ENCODE measurements at places on chromosomes 7 and 10. TPM values are rescaled to one million over a fixed set of nuclear protein-coding genes. Genes with fewer than 3 reads are reported as not detected.
A peak's percentile ranks its signal among the peaks of the same experiment; 100 is the strongest.

GRCh38 chr10:21203473-21204107 is 306.5 kb upstream of the NEBL start:
- no peaks in the 10 kb centered on the region for H3K27me3 ChIP-seq
- DNase-seq, result no peak
- H3K4me1 ChIP-seq, result no peaks in the 10 kb centered on the region
- no peak overlapping the region for H3K27ac ChIP-seq
- no peak overlapping the region for H3K4me3 ChIP-seq

GRCh38 chr7:116259871-116260440 is 49.6 kb downstream of the TES start:
- no peak overlapping the region for H3K27ac ChIP-seq
- H3K4me1 ChIP-seq, result no peaks in the 10 kb centered on the region
- no peaks in the 10 kb centered on the region for H3K36me3 ChIP-seq

DNA sequence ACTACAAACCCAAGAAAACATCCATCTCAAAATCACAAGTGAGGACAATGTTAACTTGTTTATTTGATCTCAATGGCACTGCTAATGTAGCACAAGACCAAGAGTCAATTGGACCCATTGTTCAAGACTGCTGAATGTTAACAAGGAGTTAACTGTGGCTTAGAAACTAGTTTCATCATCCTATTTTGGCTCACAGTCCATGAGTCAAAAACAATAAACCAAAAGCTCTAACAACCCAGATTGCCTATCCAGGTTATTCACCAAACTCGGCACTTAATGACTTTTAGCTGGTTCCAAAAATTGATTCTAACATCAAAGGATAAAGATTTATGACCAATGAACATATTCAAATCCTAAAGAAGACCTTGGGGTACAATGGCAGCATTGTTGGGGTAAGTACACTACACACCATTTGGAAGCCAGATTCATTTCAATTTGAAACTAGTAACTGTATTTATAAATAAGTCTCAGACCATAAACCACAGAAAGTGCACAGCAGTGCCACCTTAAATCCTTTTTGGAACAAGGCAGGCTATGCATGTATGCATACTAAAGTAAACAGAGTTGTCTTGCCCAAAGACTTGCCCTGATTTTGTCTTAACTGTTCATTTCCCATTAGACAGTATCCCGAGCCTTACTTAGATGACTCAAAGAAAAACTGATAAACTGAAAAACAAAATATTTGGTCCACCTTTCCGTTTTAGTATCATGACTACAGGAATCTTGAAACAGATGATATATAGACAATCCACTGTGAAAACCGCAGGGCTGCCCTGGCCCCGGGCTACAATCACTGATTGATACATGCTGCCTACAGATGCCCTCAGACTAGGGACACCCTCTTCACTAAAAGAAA is 84.5 kb downstream of the SRPK2 start:
- no peaks in the 10 kb centered on the region for H3K27me3 ChIP-seq
- peaks cover 2% of the 10 kb centered on the region for H3K4me1 ChIP-seq
- peak overlapping the region; percentile 3 for H3K4me3 ChIP-seq
- no peak for DNase-seq
- no peaks in the 10 kb centered on the region for H3K36me3 ChIP-seq

GRCh38 chr10:90968328-90969081 is 47.6 kb upstream of the ANKRD1 start:
- H3K27ac ChIP-seq, result no peak overlapping the region
- no peak for DNase-seq
- H3K4me3 ChIP-seq, result no peak overlapping the region
- no peaks in the 10 kb centered on the region for H3K4me1 ChIP-seq
- no peaks in the 10 kb centered on the region for H3K36me3 ChIP-seq

DNA sequence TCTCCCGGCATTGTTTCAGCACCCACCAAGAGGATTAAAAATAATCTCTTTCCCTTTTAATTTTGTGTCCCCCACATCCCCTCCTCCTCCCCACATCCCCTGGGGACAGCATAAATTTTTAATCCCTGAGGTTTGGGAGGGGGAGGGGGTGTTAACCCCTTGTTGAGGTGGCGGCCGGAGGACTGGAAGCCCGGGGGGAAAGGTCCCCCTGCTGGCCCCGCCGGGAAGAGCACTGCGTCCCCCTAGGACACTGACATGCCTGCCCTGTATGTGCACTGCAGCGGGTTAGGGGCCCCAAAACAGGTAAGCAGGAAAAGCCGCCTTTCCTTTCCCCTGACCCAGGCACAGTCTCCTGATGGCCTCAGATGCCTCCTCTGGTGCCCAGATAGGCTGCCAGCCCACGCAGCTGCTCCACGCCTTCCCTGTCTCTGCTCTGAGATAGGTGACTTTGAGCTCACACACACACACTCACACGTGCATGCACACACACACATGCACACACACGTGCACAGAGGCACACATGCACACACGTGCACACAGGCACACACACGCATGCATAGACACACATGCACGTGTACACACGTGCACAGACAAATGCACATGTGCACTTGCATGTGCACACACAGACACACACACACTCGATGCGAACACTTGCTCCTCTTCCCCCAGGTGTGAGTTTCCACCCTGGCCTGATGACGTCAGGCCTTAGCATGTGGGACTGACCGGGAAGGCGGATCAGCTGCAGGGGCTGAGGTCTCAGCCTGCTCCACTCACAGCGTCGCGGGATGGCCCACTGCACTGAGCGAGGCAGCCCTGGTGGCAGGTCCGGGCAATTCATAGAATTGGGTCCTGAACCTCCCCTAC is 12.3 kb downstream of the CNPY1 start:
- H3K27ac ChIP-seq, result no peak overlapping the region
- no peaks in the 10 kb centered on the region for H3K36me3 ChIP-seq
- H3K27me3 ChIP-seq, result no peaks in the 10 kb centered on the region
- peaks cover 5% of the 10 kb centered on the region for H3K4me1 ChIP-seq

DNA sequence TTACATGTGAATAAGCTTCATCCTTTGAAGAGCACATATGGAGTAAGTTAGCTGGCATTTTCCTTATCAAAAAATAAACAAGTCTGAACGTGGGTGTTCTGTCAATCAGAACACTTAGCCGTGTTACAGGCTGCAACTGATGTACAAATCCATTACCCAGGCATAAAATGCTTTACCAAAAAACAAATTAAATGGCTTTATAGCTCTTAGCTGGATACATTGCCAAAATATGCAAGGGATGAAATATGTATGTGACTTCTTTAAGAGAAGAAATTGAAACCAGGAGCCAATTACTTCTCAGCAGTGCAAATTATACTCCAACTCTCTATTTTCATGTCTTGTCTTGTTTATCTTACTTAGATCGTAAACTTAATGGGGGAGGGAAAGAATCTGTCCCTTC is 214.8 kb downstream of the DGKB start:
- no peak overlapping the region for H3K4me3 ChIP-seq
- H3K27me3 ChIP-seq, result no peaks in the 10 kb centered on the region
- H3K4me1 ChIP-seq, result no peaks in the 10 kb centered on the region
- H3K27ac ChIP-seq, result no peak overlapping the region
- no peaks in the 10 kb centered on the region for H3K36me3 ChIP-seq

DNA sequence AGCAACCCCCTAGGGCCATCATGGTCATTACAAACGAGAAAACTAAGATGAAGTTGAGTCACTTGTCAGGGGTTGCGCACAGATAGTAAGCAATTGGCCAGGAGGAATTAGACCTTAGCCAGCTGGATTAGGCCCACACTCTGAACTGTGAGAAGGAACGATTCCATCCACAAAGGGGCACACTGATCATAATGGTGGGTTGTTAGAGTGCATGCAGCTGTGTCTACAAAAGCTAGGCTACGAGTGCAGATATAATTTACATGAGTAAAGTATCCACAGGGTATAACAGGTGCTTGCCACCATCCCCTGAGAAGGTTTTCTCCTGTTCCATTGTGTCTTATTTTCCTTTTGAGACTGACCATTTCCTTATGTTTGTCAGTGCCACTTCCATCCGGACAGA is 16.6 kb upstream of the FAM170B start:
- DNase-seq, result no peak
- no peaks in the 10 kb centered on the region for H3K4me1 ChIP-seq
- no peaks in the 10 kb centered on the region for H3K36me3 ChIP-seq
- no peak overlapping the region for H3K4me3 ChIP-seq

DNA sequence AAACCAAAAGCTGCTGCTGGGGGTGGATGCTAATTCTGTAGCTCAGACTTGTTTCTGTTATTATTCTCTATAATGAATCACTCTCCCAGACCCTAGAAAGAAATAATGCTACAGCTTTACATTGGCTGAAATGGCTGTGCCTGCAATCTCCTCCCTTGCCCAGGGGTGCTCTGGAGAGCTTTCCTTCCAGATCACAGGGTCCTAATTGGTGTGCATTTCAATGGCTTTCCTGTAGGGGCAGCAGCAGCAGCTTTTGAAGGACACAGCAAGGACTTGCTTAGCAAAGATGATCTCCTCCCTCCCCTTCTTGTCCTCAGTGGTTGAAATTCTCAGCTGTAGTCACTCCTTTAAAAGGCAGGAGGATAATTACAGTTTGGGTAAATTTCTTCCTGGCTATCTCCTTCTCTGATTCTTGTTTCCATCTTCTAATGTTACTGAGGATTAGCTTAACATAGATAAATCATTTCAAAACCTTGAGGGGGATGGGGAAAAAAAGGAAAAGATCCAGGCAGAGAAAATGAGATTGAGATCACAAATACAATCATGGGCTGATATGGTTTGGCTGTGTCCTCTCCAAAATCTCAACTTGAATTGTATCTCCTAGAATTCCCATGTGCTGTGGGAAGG is 120.2 kb upstream of the CTTNBP2 start:
- H3K27ac ChIP-seq, result no peak overlapping the region
- no peak for DNase-seq
- no peaks in the 10 kb centered on the region for H3K4me1 ChIP-seq
- H3K27me3 ChIP-seq, result no peaks in the 10 kb centered on the region
- H3K4me3 ChIP-seq, result no peak overlapping the region

CAMK1D gene
- polyA plus RNA-seq, result 7.5 TPM

DNA sequence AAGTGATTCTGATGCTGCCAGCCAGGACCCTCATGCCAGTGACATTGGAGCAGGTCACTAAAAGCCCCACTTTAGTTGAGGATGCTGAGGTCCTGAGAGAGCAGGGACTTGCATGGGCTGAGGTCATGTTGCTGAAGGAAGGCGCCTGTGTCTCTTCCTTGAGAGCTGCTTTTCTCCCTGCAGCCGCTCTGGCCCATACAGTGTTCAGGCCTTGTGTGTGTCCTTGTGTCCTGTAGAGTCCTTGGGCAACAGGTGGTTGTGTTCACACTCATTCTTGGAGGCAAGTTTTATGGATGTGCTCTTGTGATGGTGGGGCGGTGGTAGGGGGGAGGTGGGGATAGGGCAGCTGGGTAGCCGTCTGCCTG is 33.3 kb downstream of the TSPAN14 start:
- no peaks in the 10 kb centered on the region for H3K27me3 ChIP-seq
- H3K4me1 ChIP-seq, result peaks cover 20% of the 10 kb centered on the region
- no peak overlapping the region for H3K27ac ChIP-seq
- no peaks in the 10 kb centered on the region for H3K36me3 ChIP-seq
- H3K4me3 ChIP-seq, result no peak overlapping the region
- no peak for DNase-seq

DNA sequence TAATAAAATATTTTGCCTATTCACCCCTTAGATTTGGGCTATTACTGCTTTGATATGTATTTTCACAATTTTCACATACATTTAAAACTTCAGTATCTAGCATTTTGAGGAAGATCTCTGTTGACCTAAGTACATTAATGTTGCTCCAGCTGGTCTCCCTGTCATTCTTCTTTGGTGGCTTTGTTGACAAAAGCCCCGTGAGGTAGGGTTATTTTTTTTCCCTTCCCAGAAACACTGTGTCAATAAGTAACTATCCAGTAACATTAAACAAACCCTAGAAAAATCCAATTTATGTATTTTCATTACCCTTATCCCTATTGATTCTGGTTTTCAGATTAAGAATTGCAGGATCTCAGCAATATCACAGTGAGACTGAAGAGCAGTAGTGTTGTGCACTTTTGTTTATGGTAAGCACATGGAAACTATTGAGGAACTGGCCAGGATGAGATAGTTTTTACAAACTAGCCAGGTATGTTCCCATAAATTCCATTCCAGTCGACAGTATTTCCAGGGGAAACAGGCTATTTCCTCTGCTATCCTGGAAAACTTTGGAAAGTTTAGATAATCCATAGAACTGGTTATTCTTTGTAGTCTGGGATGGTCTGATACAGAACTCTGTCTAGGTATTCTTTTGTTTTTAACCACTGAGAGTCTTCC is 198.2 kb downstream of the PON1 start:
- DNase-seq, result no peak
- H3K4me3 ChIP-seq, result no peak overlapping the region
- H3K36me3 ChIP-seq, result no peaks in the 10 kb centered on the region
- H3K27ac ChIP-seq, result no peak overlapping the region
- H3K27me3 ChIP-seq, result no peaks in the 10 kb centered on the region
- no peaks in the 10 kb centered on the region for H3K4me1 ChIP-seq

FAM25G gene
- not detected for polyA plus RNA-seq

GRCh38 chr10:78260680-78261079 is 227.0 kb downstream of the RPS24 start:
- H3K36me3 ChIP-seq, result no peaks in the 10 kb centered on the region
- no peak overlapping the region for H3K4me3 ChIP-seq
- H3K4me1 ChIP-seq, result peaks cover 10% of the 10 kb centered on the region
- H3K27me3 ChIP-seq, result no peaks in the 10 kb centered on the region

GARS1 gene
- polyA plus RNA-seq, result 86.8 TPM

GALNT17 gene
- 13.4 TPM for polyA plus RNA-seq

- no peak overlapping the region for H3K27ac ChIP-seq
- no peaks in the 10 kb centered on the region for H3K27me3 ChIP-seq
- no peak for DNase-seq
- H3K36me3 ChIP-seq, result no peaks in the 10 kb centered on the region
- no peak overlapping the region for H3K4me3 ChIP-seq
- H3K4me1 ChIP-seq, result no peaks in the 10 kb centered on the region
Observed at GRCh38 chr7:120043250-120043649, 229.7 kb upstream of the KCND2 start.

- no peaks in the 10 kb centered on the region for H3K4me1 ChIP-seq
- no peak for DNase-seq
- no peaks in the 10 kb centered on the region for H3K36me3 ChIP-seq
- no peak overlapping the region for H3K4me3 ChIP-seq
- no peaks in the 10 kb centered on the region for H3K27me3 ChIP-seq
Observed at GRCh38 chr10:130834170-130834569, 477.4 kb downstream of the TCERG1L start.

RGR gene
- not detected for polyA plus RNA-seq

- no peak overlapping the region for H3K27ac ChIP-seq
- no peak for DNase-seq
- H3K4me3 ChIP-seq, result peak overlapping the region; percentile 50
- no peaks in the 10 kb centered on the region for H3K27me3 ChIP-seq
- no peaks in the 10 kb centered on the region for H3K36me3 ChIP-seq
Observed at GRCh38 chr10:63266391-63267316, 133.5 kb downstream of the NRBF2 start.

- H3K4me3 ChIP-seq, result no peak overlapping the region
- H3K27ac ChIP-seq, result no peak overlapping the region
- DNase-seq, result no peak
- peaks cover 2% of the 10 kb centered on the region for H3K4me1 ChIP-seq
- no peaks in the 10 kb centered on the region for H3K27me3 ChIP-seq
Observed at GRCh38 chr10:77374189-77374656, 263.4 kb downstream of the KCNMA1 start.
